ENCODE measurements at places on chromosomes 5 and 9. TPM values are rescaled to one million over a fixed set of nuclear protein-coding genes. Genes with fewer than 3 reads are reported as not detected.
A peak's percentile ranks its signal among the peaks of the same experiment; 100 is the strongest.

PCDHB7 gene
- not detected for total RNA-seq

DNA sequence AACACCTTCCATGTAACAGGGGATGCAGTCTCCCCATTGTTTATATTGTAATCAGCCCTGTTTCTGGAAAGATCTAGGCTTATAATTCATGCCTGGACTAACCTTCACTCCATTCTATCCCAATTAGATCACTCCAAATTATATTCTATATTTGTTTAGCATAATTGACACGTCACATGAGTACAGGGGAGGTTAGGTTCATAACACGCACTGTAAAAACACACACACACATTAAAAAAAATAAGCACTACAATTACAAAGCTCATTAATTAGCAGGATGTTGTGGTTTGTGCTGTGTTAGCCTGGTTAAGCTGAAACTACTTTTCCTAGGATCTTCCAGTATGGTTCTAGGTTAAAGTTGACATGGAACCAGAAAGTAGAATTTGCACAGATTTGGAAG lies 126.0 kb downstream of the MLLT3 start:
- no peaks in the 10 kb centered on the region for H3K36me3 ChIP-seq
- no peak for DNase-seq
- H3K4me1 ChIP-seq = peaks cover 16% of the 10 kb centered on the region
- no peak overlapping the region for H3K27ac ChIP-seq
- H3K27me3 ChIP-seq = no peaks in the 10 kb centered on the region

- H3K27me3 ChIP-seq = no peaks in the 10 kb centered on the region
- H3K27ac ChIP-seq = no peak overlapping the region
- no peak overlapping the region for H3K4me3 ChIP-seq
Measured at GRCh38 chr5:109863752-109864151, 174.0 kb downstream of the MAN2A1 start.

GRCh38 chr5:24749701-24750100 lies 104.9 kb upstream of the CDH10 start:
- H3K27ac ChIP-seq = no peak overlapping the region
- no peaks in the 10 kb centered on the region for H3K27me3 ChIP-seq
- DNase-seq = no peak
- H3K4me1 ChIP-seq = no peaks in the 10 kb centered on the region
- H3K36me3 ChIP-seq = no peaks in the 10 kb centered on the region

- peaks cover 11% of the 10 kb centered on the region for H3K36me3 ChIP-seq
- peak overlapping the region; percentile 52 for H3K27ac ChIP-seq
- H3K4me1 ChIP-seq = peaks cover 68% of the 10 kb centered on the region
Measured at GRCh38 chr5:119385136-119385535, 29.3 kb downstream of the TNFAIP8 start.

Data from CD4-positive, CD25-positive, alpha-beta regulatory T cell (primary cell).